Tongue (tissue), 3 donors: ENCODE measurements at places on chromosomes 7 and 10. TPM values are rescaled to one million over a fixed set of nuclear protein-coding genes. Genes with fewer than 3 reads are reported as not detected.

DNA sequence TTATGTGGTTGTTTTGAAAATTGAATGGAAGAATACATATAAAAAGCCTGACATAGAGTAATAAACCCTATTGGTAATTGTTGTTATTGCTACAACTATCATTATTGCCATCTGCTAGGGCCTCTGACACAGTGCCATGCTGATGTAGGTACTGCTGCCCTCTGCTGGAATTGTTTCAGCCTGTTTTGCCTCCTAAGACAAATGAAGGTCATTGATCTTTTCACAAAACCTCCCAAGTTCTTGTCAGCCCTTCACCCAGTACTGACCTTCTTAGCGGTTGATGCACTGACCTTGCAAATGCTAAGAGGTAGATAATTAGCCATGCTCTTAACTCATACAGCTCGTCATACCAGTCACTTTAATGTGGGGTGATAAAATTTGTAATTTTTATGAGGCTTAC lies 975.2 kb downstream of the SORCS1 start:
- DNase-seq, result peak; percentile 28

DNA sequence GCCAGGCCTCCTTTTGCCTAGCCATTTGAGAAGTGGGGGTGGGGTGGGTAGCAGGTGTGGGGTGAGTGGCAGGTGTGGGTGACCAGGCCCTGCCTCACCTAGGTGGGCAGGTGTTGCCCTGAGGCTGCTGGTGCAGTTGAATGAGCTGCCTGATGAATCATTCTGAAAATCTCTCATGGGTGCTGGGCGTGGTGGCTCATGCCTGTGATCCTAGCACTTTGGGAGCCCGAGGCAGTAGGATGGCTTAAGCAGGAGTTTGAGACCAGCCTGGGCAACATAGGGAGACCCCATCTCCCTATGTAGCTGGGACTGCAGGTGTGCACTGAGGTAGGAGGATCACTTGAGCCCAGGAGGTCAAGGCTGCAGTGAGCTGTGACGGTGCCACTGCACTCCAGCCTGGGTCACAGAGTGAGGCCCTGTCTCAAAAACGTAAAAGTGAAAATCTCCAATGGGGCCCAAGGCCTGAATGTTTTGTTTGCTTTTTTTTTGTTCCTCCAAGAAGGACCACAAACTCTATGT lies 17.7 kb downstream of the TSPAN14 start:
- no peak for DNase-seq

DNA sequence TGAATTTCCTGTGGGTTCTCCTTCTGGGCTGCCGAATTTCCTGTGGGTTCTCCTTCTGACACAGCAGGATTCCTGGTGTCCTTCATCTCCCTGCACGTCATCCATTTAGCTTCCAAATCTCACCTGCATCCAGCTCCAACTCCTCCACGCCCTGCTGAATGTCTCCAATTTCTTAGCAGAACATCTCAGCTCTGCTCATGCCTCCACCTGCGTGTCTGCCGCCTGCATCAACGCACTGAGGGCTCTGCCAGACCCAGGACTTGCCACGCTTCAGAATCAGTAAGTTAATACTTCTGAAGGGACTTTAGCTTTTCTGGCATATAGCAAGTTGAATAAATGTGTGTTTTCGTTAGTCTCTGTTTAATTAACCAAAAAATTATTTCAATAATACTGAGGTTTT lies 31.1 kb upstream of the VIPR2 start:
- no peak for DNase-seq

GRCh38 chr7:91019686-91020385 lies 244.4 kb upstream of the FZD1 start:
- no peak for DNase-seq

DNA sequence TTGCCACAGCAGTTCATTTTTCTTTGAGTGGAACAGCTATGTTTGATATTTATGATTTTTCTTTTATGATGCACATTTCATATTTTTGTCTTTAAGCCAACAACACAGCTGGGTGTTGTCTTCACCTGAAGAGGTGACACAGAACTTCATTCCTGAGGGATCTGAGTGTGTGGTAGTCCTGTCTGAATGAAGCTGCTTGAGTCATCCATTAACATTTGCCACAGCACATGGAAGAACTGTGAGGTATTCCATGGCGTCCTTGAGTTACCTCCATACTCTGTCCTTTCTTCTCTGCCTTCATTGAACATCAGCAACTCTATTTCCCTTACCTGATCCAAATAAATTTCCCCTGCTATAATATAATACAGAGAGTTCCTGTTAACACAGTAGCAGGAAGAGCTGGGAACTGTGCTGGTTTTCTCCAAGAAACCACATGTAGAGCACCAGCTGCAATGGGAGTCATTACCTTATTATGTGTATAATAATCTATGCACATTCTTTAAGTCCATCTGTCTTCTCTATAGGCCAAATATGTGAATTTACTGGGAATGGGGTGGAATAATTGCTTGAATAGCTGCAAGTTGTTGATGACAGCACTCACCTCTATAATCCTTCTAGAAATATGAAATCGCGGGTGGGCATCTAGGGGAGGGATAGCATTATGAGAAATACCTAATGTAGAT lies 72.4 kb upstream of the TAC1 start:
- no peak for DNase-seq

NUDCD3 gene
- total RNA-seq, result 88.2 TPM

KCP gene
- total RNA-seq, result 0.72 TPM

DNA sequence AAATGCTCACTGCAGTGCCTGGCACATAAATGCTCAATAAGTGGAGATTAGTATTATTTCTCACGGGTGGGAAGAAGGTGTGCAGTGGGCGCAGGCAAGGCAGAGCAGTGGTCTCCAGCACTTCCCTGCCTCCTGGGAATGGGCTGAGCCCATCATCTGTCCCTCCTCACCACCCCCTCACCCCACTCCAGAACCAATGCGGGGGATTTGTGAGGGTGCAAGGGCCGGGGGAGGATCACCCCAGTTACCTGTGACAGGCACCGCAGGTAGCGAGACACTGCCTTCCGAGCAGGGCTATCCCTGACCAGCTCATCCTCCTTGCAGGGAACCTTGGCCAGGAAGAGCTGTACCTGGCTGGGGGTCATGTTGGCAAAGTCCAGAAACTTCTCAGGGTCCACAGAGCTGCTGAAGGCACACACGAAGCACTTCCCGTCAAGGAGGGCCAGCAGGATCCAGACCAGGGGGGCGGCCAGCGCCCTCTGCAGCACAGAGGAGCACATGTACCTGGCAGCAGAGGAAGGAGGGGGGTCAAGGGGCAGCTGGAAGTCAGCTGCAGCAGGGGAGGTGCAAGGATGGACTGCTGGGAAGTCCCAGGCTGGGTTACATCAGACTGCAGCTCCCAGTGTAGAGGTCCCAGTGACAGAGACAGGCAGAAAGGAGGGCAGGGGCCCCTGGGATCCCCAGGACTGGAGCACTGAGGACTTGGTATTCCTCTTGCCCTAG lies 2.8 kb downstream of the CALHM3 start:
- no peak for DNase-seq

DNA sequence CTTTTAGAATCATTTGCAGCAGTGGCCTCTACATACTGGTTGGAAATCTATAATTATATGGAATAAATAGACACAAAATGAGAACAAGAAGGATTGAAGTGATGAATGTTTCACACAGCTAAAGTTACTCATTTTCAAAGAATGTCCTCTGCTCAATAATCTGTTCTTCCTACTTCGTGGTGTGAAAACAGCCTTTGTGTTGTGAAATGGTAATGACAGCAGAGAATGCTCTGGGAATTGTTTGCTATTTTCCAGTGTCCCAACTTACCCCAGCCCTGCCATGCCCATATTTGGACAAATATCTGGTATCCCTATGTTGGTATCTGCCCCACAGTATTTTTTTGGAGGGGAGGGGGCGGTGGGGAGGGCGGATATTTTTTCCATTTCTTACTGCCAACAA lies 130.4 kb downstream of the GLI3 start:
- no peak for DNase-seq

- no peak for DNase-seq
Measured at GRCh38 chr10:88840104-88840503, 11.5 kb downstream of the ANKRD22 start.

ANKRD30A gene
- not detected for total RNA-seq

- DNase-seq, result peak; percentile 45
Measured at GRCh38 chr7:157003756-157004520, 6.5 kb downstream of the MNX1 start.

DNA sequence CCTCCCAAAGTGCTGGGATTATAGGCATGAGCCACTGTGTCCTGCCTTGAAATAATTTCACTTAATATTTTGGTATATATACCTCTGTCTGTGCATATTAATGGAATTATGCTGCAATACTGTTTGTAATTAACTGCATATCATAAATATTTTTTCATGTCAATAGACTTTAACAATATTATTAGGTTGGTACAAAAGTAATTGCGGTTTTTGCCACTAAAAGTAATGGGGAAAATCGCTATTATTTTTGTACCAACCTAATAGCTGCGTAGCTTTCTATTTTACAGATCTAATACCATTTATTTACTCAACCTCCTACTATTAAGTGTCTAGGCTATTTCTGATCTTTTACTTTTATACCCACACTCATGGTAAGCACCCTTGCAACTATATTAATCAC lies 3.9 kb upstream of the PDE6C start:
- no peak for DNase-seq

- DNase-seq, result no peak
Measured at GRCh38 chr7:97307521-97308108, 190.1 kb downstream of the SDHAF3 start.

MMD2 gene
- total RNA-seq, result not detected

INPP5F gene
- total RNA-seq, result 24.6 TPM

GRCh38 chr7:29852457-29852856 lies 46.1 kb downstream of the WIPF3 start:
- DNase-seq, result no peak

PRR15 gene
- total RNA-seq, result 0.31 TPM

DNA sequence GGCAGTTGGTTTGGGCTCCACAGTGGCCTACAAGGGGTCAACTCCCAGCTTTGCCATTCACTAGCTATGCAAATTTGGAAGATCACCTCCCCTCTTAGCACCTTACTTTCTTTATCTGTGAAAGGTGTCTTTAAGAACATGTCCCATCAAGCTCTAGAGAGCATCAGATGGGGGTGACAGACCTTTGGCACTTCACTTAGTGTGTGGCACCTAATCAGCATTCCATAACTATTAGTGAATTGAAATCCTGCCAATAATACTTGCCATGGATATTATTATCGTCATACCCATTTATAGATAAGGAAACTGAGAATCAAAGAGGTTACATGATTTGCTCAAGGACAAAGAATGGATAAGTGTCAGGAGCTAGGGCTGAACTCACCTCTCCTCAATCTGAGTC lies 51.9 kb downstream of the PLPP4 start:
- DNase-seq, result no peak

CLRN3 gene
- total RNA-seq, result not detected

SEMA4G gene
- 1.7 TPM for total RNA-seq

HGF gene
- 10.2 TPM for total RNA-seq

DNA sequence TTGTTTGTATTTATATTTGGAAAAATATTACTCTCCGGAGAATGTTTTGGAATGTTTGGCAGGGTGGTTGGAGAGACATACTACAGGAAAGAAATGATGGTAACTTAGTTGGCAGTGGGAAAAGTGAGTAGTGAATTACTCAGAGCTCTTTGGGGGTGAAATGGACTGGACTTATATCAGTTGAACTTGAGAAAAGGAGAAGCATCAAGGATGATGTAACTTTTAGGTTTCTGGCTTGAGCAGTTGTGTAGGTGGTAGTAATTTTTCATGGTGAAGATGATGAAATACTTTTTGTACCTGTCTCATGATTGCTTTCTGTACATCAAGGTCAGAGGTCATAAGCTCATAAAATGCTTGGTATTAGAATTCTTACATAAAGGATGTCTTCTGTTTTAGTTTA lies 617.2 kb downstream of the AUTS2 start:
- no peak for DNase-seq

LRRN3 gene
- total RNA-seq, result 2.5 TPM
